ENCODE measurements at places on chromosomes 11 and 22. TPM values are rescaled to one million over a fixed set of nuclear protein-coding genes. Genes with fewer than 3 reads are reported as not detected.

MRPL48 gene
- 23.9 TPM for total RNA-seq

- DNase-seq, result no peak
Measured at GRCh38 chr22:38716826-38717225, 11.1 kb downstream of the GTPBP1 start.

GRCh38 chr22:49045276-49045675, 782.4 kb downstream of the BRD1 start:
- DNase-seq, result no peak

DNA sequence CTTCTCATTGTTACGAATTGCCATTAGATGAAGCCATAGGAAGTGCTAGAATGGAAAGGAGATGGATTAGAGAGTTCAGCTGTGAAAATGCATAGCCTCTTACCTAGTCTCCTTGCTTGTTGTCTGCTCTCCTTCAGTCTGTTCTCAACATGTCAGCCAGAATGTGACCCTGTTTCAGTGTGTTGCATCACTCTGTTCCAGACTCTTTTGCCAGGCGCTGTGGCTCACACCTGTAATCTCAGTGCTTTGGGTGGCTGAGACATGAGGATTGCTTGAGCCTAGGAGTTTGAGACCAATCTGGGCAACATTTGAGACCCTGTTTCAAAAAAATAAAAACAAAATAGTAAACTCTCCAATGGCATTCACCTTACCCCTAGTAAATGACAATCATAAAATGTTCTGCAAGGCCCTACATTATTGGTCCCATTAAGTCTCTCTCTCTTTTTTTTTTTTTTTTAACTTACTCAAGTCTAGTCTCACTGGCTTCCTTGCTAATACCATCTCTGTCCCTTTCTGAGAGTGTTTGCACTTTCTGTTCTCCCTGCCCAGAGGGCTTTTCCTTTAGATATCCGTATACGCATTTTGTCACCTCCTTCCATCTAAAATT, 39.4 kb downstream of the CYP2R1 start:
- DNase-seq, result no peak

- no peak for DNase-seq
Measured at GRCh38 chr11:69158301-69159149, 2.8 kb downstream of the SMIM38 start.

DNA sequence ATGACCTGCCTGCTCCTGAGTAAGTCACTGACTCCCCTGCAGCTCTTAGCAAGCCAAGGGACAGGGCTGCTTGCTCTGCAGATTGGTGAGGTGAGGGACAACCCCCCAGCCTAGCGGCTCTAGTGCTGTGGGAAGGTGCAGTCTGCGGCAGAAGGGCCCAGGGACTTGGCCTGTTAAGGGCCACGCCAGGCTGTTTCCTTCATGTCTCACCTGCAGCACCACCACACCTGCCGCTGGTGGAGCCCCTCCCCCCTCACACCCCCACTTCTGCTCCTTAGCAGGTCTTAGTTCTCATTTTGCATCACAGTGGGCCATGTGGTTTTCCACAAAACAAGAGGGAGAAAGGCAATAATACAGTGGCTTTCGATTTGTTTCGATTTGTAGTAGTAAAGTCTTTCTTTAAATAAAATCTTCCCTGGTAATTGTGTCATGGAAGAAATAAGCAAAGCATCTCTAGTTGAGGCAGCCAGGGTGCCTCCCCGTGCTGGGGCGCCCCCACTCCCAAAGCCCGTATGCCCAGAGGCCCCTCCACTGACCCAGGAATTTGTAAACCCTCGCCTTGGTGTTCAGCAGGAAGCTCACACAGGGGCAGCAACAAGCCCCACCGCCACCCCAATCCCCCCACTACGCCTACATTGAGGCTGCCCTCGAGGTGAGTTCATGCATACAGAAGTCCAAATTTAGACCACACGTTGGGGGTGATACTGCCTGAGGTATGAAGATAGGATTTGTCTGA, 86.5 kb upstream of the CLDN5 start:
- DNase-seq, result no peak

GRCh38 chr22:20246368-20247009, 21.6 kb downstream of the RTN4R start:
- no peak for DNase-seq

- DNase-seq, result no peak
Measured at GRCh38 chr22:32522237-32522636, 47.6 kb downstream of the FBXO7 start.

DNA sequence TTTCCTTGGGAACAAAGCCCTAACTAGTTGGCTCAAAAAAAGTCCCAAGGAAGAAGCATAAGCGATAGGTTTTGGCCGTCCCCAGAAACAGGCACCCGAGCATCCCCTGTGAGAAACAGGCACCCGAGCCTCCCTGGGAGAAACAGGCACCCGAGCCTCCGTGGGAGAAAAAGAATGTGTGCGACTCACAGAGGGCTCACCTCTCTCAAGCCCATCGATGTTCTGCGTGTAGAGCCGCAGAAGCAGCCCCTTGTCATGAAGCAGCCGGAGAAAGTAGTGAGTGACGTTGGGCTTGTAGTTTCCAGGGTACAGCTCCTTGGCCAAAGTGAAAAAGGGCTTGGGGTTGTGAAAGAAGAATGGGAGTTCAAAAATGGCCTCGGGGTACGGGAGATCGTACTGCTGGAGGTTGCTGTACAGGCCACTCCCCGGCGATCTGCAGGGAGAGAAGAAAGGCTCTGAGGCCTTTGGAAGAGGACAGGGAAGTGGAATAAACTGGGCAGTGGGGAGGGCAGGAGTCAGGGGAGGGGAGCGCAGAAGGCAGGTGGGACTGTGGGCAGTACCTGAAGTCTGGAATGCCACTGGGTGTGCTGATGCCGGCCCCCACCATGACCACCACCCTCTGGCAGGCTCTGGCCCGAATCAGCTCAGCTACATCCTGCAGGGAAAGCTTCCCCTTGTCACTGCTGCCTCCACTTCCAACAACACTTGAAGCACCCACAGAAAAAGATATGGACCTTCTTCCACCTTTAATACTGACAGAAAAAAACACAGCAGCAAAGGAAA, 3.2 kb downstream of the SIRT3 start:
- DNase-seq, result no peak

LRRC75B gene
- total RNA-seq, result 4.6 TPM

OR52E8 gene
- total RNA-seq, result not detected

TMEM151A gene
- not detected for total RNA-seq

UBQLN3 gene
- not detected for total RNA-seq

- DNase-seq, result peak; percentile 69
Measured at GRCh38 chr22:41596776-41597634, 7.4 kb upstream of the PMM1 start.

SLC25A1 gene
- 68.5 TPM for total RNA-seq

GRCh38 chr11:14336507-14337503, 22.2 kb downstream of the RRAS2 start:
- DNase-seq, result peak; percentile 93

- DNase-seq, result peak; percentile 79
Measured at GRCh38 chr22:35231585-35232084, 25.7 kb upstream of the HMGXB4 start.

GRCh38 chr11:21635394-21636145, 557.3 kb upstream of the ANO5 start:
- no peak for DNase-seq

GRCh38 chr11:59456661-59457060, at the start of gene OR4D6:
OR4D6 (plus strand) TSS chr11:59456961; CDS start chr11:59456961, 0 bp downstream.
- DNase-seq, result no peak

DNA sequence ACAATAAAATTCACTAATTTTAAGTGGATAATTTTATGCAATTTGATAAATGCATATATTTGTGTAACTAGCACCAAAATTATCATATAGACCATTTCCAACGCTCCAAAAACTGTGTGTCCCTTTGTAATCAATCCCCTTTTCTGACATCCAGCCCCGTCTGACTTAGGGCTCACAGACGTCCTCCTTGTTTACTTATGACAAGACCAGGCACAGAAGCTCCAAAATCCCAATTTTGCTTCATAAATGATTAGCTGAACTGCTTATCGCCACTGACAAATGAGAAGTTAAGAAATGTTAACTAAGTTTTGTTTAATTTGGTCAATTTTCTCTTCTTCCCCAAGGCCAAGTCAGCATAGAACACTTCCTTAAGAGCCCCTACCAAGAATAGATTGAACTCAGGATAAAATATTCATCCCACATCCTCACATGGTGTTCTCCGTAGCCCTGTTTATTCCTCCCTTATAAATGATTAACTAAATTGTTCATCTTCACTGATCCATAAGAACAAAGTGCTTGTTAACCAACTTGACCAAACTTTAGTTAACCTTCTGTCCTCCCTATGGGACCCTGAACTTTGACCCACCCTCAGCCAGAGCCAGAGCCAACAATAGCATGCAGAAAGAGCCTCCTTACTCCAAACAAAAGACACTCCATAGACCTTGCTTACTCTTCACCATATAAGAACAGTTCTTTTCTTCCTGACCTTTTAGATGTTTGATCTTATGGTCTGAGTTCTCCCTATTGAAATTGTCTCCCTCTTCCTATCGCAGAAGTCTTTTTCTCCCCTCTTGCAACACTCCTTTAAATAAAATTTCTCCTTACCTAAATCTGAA, 30.8 kb upstream of the GLYAT start:
- DNase-seq, result no peak

- no peak for DNase-seq
Measured at GRCh38 chr22:28629420-28630176, 50.0 kb downstream of the TTC28 start.

MIF gene
- 256 TPM for total RNA-seq

ACR gene
- total RNA-seq, result under 0.01 TPM

DNA sequence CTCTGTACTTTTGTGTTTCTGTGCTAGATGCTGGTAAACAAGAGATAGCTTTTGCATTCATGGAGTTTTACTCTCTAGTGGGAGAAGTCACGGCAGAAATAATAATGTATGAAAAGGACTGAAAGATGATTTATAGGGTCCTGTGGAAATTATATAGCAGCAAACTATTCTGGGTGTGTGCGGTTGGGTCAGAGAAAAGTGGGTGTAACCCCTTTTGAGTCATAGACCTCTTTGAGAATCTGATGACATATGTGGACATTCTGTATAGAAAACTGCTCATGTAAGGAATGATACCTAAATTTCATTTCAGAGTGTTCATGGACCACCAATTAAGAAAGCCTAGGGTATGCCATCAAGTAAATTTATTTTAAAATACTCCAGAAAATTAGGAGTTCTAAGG, 54.4 kb downstream of the TMEM135 start:
- no peak for DNase-seq

- DNase-seq, result peak; percentile 57
Measured at GRCh38 chr22:22431271-22432220, 77.0 kb downstream of the ZNF280B start.

TTC36 gene
- 0.76 TPM for total RNA-seq

DNA sequence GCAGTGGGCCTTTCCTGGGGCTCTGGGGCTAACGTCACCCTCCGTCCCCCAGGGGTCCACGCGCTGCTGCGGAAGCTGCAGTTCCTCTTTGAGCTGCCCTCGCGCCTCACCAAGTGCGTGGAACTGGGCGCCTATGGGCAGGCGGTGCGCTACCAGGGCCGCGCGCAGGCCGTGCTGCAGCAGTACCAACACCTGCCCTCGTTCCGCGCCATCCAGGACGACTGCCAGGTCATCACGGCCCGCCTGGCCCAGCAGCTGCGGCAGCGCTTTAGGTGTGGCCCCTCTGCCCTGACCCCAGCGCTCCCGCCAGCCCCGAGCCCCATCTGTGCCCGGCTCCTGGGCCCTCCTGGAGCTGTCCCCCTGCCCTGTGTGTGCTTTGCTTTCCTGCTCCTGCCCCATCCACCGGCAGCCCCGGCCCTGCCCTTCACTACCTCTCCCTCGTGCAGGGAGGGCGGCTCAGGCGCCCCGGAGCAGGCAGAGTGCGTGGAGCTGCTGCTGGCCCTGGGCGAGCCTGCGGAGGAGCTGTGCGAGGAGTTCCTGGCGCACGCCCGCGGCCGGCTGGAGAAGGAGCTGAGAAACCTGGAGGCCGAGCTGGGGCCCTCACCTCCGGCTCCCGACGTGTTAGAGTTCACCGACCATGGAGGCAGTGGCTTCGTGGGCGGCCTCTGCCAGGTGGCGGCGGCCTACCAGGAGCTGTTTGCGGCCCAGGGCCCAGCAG, 3.8 kb upstream of the TM7SF2 start:
- DNase-seq, result no peak

- no peak for DNase-seq
Measured at GRCh38 chr11:102446606-102447005, 6.0 kb downstream of the TMEM123 start.

GRCh38 chr11:91970624-91971023, 254.0 kb upstream of the FAT3 start:
- DNase-seq, result no peak

DNA sequence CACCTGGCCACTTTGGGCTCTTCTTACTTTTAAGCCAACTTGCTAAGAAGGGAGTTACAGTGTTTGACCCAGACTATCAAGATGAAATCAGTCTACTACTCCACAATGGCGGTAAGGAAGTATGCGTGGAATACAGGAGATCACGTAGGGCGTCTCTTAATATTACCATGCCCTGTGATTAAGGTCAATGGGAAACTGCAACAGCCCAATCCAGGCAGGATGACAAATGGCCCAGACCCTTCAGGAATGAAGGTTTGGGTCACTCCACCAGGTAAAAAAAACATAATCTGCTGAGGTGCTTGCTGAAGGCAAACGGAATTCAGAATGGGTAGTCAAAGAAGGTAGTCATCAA, 1.0 kb upstream of the YPEL4 start:
- no peak for DNase-seq

TSGA10IP gene
- total RNA-seq, result not detected
